Stimulated activated CD4-positive, alpha-beta T cell treated with anti-CD3 and anti-CD28 coated beads, Interleukin-12 subunit alpha, Interleukin-12 subunit beta, amount 100 ng/mL, for 4 hours (primary cell): ENCODE measurements at places on chromosomes 5 and 9.

DNA sequence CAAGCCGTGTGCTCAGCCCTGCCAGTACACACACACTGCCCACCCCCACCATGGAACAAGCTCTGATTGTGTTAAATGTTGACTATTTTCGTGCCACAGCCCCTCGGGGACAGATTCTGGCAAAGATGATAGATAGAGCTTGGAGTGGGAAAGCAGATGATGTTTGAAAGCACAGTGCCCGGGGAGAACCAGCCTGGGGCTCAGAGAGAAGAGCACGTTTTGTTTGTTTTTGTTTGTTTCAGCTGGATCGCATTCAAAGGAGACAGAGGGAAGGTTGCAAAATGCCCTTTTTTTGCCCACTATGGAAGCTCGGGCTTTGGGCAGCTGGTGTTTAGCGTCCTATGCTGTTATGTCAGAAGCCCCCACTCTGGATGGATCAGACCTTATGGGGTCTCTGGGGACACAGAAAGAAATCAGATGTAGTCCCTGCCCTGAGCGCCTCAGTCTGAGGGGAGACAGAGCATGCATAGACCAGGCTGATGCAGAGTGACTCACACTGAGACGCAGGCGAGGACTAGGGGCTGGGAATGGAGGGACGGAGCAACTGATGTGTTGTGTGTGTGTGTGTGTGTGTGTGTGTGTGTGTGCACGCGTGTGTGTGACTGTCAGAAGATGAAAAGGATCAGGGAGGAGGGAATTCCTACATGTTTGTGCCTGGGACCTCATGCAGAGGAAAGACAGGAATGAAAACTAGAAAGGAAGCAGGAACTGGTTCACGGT is 229.7 kb downstream of the MELK start:
- no peak for DNase-seq

DNA sequence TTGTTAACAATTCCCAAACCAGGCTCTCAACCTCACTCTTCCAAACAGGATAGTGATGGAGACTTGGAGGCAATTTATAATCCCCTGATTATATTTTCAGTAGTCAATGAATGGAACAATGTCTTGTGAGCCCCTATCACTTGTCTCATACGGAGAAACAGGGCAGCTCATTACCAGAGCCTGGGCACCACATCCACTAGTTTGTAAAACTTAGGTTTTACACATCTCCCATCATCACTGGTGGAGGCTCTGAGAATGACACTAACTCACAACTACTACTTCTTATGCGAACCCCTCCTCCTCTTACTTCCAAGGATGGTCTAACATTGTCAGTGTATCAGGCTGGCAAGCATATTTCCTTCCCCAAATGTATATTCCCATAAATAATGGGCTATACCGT is 253.7 kb downstream of the EPB41L4A start:
- DNase-seq = no peak

GRCh38 chr9:98214811-98215210 is 22.4 kb upstream of the CORO2A start:
- no peak for DNase-seq

GRCh38 chr9:97615439-97616072 is 17.6 kb downstream of the TSTD2 start:
- DNase-seq = peak; percentile 37

DNA sequence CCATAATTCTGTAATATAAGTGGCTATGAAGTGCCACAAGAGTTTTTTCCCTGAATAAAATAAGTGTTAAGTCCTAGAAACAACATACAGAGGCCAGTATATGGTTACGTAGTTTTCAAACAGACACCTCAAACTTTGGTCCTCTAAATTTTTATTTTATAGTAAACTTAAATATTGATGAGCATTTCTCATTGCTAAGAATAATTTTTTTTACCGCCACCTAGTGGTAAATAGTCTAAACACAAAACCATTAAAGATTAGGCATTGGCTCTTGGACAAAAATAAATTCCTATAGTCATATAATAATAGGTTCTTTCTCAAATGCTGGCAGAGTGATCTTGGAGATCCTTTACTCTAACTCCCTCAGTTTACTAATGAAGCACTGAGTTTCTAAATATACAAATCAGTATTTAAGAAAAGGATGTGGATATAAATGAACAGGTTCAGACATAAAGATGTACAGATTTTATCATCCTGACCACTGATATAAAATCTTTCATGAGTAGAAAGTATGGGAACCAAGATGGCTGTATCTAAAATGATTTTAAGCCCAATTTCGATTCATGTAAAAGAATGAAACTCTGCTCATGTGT is 136.2 kb downstream of the FANCC start:
- no peak for DNase-seq

DNA sequence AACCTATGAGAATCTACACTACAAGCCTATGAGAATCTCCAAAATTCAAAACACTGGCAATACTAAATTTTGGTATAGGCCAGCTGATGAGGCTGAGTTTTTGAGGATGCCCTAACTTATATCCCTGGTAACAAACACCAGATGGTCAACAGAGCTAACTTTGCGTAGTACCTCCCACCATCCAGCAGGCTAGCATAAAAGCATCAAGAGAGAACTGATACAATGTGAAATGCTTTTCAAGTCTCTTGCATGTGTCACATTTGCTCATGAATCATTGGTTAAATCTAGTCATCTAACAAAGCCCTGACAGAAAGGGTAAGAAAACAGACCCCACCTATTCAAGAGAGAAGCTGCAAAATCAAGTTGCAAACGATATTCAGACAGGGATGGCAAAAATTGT is 1609.7 kb upstream of the CDH9 start:
- DNase-seq = no peak

DNA sequence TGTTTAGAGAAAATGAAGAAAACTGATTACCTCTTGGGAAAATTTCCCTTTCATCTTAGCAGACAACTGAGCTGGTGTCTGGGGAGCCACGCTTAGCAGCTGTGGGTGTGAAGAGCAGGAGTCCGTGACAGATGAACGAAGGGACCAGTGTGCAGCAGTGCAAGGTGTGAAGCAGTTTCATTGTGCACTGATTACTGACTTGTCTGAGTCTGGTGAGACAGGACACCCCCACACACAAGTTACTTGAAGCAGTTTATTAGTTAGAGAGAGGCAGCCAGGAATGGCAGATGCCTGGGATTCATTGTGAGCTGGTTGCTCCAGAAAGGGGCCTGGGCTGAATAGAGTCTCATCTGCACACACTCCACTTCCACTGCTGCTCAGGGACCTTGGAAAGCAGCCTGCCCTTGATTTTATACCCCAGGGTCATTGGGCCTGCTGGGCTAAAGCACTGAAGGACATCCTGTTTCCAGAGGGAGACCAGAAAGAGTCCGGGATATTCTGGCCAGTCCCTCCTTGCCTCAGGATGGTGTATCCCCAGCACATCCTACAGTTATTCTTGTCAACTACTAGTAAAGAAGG is 47.4 kb downstream of the FBXL7 start:
- DNase-seq = no peak

GRCh38 chr5:68225188-68225910 is 9.8 kb downstream of the PIK3R1 start:
- no peak for DNase-seq

- DNase-seq = no peak
Measured at GRCh38 chr5:33840927-33841547, 50.8 kb downstream of the ADAMTS12 start.

GRCh38 chr5:14842117-14842516 is 29.5 kb downstream of the ANKH start:
- DNase-seq = no peak

GRCh38 chr9:124754289-124754688 is 16.8 kb downstream of the NR6A1 start:
- DNase-seq = no peak

DNA sequence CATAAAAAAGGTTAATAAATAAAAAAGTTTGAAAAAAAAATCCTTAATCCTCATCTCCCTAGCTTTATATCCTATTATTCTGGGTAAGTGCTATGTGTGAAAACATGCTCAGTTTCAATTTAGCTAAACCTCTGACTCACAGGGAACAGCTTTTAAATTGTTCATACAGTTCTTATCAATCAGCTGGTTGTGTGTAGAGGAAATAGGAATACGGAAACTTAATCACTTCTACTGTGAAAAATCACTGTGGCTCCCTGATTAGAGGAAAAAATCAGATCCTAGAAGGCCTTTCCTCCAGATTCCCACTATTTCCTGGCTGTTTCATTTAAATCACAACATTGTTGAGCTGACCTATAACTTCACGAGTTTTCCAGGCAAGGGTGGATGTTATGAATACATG is 120.5 kb downstream of the MARCHF3 start:
- no peak for DNase-seq

- no peak for DNase-seq
Measured at GRCh38 chr9:111400564-111400898, 70.5 kb upstream of the OR2K2 start.

DNA sequence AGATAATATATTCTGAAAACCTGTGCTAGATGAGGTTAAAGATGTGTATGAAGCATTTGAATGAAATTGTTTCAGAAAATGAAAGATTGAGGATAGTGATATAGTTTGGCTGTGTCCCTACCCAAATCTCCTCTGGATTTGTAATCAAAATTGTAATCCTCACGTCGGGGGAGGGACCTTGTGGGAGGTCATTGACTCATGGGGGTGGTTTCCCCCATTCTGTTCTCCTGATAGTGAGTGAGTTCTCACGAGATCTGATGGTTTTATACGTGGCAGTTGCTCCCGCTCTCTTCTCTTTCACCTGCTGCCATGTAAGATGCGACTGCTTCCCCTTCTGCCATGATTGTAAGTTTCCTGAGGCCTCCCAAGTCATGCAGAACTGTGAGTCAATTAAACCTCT is 2.0 kb upstream of the TEX48 start:
- DNase-seq = no peak

GRCh38 chr5:88509403-88509802 is 240.8 kb upstream of the TMEM161B start:
- no peak for DNase-seq

DNA sequence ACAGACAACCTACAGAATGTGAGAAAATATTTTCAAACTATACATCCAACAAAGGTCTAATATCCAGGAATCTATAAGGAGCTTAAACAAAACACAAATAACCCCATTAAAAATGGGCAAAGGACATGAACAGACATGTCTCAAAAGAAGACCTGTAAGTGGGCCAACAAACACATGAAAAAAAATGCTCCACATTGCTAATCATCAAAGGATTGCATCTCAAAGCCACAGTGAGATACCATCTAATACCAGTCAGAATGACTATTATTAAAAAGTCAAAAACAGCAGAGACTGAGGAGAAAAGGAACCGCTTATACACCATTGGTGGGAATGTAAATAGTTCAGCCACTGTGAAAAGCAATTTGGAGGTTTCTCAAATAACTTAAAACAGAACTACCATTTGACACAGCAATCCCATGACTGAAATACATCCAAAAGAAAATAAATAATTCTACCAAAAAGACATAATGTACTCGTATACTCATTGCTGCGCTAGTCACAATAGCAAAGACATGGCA is 39.1 kb upstream of the C5orf63 start:
- no peak for DNase-seq

- DNase-seq = no peak
Measured at GRCh38 chr5:168850683-168851082, 271.5 kb upstream of the PANK3 start.

DNA sequence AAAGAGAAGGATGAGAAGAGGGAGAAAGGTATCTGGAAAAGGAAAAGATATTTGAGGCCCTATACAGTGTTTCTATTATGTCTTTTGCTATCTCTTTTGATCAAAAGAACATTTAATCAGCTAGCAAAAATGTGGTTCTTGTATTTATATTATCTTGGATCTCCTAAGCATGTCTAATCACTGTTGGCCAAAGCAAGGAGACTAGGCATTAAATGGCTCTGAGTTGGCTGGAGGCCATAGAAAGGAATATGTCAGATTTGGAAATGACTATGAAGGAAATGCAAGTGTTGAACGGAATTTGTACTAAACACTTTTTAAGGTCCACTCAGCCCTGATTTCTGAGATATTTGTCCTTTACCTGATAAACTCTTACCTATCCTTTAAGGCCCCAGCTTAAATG is 22.4 kb upstream of the THG1L start:
- DNase-seq = no peak

- no peak for DNase-seq
Measured at GRCh38 chr5:43113546-43113945, 7.2 kb upstream of the ZNF131 start.

- DNase-seq = no peak
Measured at GRCh38 chr5:179603308-179603707, 20.2 kb downstream of the HNRNPH1 start.

DNA sequence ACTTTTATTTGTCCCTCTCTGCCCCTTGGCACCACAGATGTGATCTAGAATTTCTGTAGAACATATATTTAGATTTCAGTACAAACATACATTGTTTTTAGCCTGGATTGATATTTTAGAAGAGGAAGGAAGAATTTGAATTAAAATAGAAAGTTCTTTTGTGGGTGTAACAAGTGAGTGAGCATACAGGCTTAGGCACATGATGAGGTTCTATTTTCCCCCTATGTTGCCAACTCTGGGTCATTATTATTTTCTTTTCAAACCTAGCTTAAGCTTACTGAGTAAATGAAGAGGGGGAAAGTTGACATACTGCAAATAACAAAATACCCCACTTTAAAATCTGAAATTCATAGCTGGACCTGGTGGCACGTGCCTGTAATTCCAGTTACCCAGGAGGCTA is 102.9 kb downstream of the GCNT1 start:
- DNase-seq = no peak

- no peak for DNase-seq
Measured at GRCh38 chr9:38249587-38250210, 142.8 kb upstream of the ALDH1B1 start.

GRCh38 chr9:37624073-37624472 is 26.7 kb upstream of the FRMPD1 start:
- no peak for DNase-seq

DNA sequence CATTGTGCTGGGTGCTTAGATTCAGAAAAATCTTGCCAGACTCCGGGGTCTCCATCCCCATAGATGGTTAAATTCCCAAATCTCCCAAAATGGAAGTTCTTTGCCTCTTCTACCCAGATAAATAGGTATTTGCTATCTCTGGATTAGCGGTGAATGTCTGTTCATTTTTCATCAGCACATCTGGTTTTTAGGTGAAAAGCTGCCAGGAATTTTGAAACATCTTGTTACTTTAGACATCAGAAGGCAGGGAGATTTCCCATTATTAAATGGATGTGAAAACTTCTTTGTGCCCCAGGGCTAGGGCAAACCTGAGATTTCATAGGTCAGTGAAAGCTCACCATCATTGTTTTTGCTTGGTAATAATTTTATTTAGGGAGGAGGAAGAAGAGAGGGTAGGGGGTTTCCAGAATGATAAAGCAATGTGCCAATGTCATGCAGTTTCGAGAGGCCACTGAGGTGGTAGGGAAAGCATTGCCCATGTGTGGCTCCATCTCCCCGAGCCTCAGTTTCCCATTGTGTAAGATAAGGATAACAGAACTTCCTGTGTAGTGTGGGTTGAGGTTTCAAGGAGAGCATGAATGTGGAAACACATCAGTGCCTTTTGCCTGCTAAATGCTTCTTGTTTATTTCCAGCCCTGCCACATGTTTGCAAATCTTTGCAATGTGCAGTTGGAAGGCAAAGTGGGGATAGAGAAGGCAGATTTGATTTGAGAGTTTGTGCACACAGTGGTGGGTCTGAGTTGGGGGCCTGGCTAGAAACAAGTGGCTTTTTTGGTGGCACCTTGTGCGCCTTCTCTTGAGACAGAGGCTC is 147.2 kb upstream of the KLF4 start:
- no peak for DNase-seq
